Stimulated activated CD8-positive, alpha-beta memory T cell treated with anti-CD3 and anti-CD28 coated beads, Interleukin-2, amount 100 ng/mL, for 48 hours (primary cell): ENCODE measurements at places on chromosomes 1 and 21.

GRCh38 chr1:42758641-42759040, 8.2 kb downstream of the P3H1 start:
- no peak for DNase-seq

DNA sequence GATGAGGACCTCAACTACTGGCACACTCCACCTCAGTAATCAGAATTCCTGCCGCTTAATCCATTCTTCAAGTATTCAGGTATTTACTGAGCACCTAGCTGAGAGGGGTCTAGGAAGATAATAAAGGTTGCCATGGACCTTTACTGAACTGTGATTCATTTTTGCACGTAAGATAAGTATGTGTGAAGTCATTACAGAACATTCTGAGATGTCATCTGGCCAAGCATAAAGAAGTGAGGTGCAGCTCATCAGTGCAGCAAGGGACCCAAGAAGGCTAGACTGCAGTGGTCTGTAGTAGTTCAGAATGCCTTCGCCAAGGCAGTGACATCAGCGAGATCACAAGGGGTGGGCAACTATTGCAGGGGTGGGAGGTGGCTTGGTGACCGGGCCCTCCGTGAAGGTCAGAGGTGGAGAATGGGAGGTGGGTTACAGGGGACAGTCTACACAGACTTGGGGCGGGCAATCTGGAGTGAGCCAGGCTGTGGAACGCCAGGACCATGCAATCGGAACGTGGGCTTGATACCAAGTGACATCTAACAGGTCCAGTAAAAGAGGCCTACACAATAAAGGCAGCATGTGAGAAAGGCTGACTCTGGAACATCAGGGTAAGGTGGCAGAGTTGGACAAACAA, 107.4 kb downstream of the SLC45A1 start:
- DNase-seq, result no peak

GRCh38 chr1:228830185-228830953, 95.1 kb downstream of the RHOU start:
- no peak for DNase-seq

DNA sequence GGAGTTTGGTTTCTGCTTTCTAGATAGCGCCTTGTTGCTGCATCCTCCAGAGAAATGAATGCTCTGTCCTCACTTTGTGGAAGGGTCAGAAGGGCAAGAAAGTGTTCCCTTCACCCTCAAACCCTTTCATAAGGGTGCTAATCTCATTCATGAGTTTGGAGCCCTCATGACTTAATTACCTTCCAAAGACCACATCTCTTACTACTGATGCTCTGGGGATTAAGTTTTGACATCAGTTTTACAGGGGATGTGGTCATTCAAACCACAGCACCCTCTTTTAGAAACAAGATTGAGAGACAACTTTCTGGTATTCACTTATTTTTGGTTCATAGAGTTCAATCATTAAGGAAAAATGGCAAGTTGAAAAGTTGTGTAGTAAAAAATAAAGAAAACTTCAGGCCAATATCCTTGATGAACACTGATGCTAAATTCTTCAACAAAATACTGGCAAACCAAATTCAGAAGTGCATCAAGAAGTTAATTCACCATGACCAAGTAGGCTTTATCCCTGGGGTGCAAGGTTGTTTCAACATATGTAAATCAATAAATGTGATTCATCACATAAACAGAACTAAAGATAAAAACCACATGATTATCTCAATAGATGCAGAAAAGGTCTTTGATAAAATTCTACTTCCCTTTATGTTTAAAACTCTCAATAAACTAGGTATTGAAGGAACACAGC, 442.1 kb downstream of the PTBP2 start:
- DNase-seq, result no peak

DNA sequence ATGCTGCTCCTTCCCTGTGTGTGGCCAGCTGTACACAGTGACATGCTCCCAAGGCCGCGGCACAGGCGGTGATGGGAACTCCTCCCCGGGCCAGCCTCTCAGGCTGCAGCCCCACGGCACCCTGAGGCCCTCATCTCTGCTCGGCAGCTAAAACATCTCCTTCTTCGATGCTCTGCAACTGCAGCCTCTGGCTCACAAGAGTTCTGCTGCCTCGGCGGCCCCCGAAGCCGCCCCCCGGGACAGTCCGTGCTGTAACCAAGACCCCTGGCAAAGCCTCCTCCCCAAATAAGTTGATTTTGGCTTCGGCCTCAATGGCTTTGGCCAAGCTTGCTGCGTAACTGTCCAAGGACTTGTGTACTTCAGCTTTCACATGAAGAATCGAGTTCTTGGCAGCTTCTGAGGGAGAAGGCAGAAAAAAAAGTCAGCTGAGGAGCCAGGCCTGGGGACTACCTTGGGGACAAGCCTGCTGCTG, 51.3 kb downstream of the GPR161 start:
- DNase-seq, result no peak

GRCh38 chr1:168687816-168688215, 41.2 kb downstream of the DPT start:
- no peak for DNase-seq

DNA sequence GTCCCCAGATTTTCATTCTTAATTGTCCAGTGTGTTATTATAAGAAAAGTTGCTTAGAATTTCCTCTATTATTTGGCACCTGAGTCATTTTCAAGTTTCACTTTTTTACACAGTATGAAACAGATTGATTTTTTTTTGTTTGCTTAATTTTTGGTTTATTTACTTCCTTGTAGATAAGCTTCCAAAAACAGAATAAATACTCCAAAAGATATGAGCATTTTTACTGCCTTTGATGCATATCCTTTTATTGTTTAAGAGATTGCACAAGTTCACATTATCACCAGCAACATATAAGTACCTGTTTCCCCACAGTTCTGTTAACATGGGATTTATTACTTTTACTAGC, 36.3 kb upstream of the AHCYL1 start:
- no peak for DNase-seq

DNA sequence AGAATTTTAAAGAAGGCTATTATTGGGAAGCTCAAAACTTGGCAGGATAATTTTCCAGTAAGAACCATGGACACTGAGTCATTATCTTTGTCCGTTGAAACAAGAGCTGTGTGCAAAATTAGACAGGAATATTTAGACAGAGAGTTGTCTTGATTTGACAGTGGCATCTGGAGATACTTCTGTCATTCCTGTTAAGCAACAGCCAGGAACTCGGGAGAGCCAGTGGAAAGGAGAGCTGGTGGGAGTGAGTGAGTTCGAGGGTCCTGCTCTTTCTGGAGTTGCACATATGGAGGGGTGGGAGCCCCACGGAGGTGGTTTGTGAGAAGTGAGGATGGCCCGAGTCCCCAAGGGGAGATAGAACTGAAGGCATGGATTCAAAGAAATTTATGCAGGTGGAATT, 3.1 kb downstream of the COQ8A start:
- DNase-seq, result no peak

GRCh38 chr1:24284156-24284471, 35.0 kb upstream of the GRHL3 start:
- DNase-seq, result no peak

- DNase-seq, result no peak
Measured at GRCh38 chr1:242477944-242478343, 46.6 kb downstream of the PLD5 start.

DNA sequence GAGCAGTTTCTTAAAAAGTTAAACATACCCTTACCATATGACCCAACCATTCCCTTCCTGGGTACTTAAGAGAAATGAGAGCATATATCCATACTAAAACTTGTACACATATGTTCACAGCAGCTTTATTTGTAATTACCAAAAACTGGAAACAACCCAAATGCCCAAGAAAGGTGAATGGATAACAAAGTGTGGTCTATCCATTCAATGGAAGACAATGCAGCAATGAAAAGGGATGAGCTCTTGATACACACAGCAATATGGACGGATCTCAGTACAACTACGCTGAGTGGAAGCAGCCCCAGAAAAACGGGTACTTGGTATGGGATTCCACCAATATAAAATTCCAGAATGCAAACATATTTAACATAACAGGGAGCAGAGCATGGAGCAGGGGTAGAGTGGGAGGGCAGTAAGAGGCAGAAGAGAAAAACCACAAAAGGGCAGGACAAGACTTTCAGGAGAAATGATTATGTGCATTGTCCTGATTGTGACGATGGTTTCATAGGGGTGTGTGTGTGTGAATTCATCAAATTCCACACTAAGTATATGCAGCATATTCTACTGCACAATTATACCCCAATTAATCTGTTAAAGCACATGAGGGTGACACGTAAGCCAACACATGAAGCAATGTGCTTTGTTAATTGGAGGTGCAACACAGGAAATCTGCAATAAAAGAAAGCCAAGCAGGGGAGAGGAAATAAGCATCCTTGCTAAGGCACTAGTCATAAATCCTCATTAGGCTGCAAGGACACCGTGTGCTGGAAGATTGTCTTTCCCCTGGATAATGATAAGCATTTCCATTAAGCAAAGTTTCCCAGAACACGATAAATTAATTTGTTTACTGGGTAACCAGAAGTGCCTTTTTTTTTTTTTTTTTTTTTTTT, 113.1 kb upstream of the KRTAP19-8 start:
- DNase-seq, result no peak
